ENCODE measurements at places on chromosomes 2 and 18.
A peak's percentile ranks its signal among the peaks of the same experiment; 100 is the strongest.

DNA sequence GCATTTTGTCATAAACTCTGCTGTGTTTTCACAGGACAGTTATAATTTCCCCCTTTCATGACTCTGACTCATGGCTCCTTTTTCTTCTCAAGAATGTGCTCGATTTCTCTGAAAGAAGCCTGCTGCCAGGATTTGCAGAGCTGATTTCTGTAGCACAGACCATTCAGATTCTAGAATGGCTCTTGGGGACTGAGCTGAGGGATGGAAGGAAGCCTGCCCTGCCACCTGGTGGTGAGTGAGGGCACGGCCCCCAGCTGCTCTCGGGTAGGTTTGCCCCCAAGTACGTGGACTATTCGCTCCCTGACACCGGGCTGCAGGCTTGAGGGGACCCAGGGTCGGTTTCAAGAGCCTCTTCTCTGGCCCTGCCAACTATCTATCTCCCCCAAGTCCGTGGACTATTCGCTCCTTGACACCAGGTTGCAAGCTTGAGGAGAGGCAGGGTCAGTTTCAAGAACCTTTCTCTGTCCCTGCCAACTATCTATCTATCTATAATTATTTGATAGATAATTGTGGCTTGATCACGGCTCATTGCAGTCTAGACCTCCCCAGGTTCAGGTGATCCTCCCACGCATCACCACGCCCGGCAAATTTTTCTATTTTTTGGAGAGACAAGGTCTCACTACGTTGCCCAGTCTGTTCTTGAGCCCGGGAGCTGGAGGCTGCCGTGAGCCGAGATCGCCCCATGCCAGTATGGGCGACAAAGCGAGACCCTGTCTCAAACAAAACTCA is 1.4 kb upstream of the SMYD5 start:
- DNase-seq = peak; percentile 64

- no peak for DNase-seq
Observed at GRCh38 chr2:68359889-68360288, 5.2 kb upstream of the PLEK start.

GRCh38 chr2:217612920-217613319 is 389.9 kb downstream of the TNS1 start:
- no peak for DNase-seq

DNA sequence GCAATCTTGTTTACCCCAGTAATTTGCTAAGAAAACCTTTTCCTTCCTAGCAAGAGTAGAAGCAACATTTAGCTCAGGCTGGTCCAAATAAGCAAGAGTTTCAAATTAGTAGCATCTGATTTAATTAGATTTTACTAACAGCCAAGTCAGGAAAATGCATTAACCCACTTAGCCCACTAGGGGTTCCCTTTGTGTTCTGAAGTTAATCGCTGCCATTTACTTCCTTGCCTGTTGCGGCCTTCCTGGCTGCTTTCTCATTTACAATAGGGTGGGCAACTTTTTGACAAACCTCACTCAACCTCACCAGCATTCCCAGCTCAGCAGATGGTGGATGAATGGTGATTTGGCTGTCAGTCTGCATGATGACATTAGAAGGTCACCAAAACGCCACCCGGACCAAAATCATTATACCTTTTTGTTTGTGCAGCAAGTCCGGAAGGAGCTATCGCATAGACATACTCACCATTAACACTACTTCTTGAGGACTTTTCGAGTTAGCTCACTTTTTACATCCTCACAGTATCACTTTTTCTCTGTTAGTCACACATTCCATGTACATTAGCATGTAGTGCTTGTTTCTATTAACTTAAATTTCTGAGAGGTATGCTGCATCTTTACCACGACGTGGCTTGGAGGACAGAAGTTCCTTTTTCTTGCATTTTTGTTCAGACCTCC is 101.5 kb upstream of the SETBP1 start:
- DNase-seq = no peak

GRCh38 chr18:75879196-75879595 is 451.7 kb upstream of the SMIM21 start:
- DNase-seq = no peak

DNA sequence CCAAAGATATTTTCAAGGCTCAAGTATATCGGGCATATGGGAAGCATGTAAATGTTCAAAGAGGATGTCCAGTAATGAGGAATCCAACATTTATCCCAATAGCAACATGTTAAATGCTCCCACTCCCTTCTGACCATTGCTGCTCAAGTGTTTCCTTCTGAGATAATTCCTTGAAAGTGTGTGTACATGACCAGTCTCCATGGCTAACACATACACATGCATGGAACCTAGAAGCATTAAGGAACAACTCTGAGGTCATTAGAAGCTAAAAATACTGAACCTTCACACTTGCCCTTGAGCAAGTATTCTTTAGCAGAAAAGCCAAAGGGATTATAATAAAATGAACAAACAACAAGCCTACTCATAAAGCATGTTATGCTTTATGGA is 433.8 kb upstream of the TCF4 start:
- no peak for DNase-seq

DNA sequence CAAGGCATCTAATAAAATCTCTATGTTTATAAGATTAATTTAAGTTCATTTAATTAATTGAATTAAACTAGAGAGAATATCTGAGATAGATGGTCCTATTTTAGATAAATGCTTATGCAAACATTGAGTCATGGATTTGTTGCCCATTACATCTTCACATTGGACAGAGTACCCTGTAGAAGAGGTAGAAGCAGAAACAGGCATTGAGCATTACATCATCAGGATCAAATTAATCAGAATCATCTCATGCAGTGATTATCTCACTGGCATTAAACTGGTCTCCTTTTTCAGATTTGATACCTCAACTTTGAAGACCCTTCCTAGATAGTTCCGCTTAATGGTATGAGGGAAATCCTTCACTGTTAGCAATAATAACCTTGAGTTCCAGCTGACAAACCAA is 469.6 kb upstream of the VRK2 start:
- no peak for DNase-seq

- DNase-seq = no peak
Observed at GRCh38 chr2:110157153-110157793, 41.7 kb upstream of the MALL start.

- peak; percentile 62 for DNase-seq
Observed at GRCh38 chr2:111659361-111660333, 224.3 kb downstream of the ANAPC1 start.

DNA sequence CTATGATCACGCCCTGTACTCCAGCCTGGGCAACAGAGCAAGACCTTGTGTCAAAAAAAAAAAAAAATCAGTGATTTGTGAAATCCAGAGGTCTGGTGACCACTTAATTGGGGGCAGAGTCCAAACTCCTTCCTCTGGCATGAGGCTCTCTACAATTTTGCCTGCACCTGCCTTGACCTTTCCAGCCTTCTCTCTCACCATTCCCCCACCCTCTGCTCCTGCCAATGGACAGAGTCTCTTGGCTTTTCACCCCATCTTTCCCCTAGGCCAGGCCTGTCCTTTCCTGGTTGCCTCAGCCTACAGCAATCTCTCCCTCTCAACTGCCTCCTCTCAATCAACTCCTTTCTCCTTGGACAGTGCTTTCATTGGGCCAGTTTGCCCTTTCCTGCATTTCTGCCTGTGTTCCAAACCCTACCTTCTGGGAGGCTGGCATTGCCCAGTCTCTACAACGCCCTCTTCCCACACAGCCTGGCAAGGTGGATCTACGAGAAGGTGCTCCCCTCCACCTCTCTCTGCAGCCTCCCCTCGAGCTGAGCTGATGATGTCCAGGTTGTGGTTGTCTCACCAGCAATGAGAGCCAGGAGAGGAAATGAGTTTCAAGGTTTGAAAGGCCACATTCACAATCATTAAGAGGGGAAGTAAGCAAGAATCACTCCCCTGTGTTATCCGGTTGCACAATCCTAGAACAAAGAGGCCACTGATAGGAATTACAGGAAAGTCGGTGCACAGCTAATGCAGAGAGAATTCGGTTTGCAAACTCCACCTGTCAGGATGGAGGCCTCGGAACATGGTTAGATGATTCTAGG is 39.5 kb upstream of the NPAS2 start:
- DNase-seq = no peak

- no peak for DNase-seq
Observed at GRCh38 chr18:64407606-64408005, 258.7 kb upstream of the LINC00305 start.

DNA sequence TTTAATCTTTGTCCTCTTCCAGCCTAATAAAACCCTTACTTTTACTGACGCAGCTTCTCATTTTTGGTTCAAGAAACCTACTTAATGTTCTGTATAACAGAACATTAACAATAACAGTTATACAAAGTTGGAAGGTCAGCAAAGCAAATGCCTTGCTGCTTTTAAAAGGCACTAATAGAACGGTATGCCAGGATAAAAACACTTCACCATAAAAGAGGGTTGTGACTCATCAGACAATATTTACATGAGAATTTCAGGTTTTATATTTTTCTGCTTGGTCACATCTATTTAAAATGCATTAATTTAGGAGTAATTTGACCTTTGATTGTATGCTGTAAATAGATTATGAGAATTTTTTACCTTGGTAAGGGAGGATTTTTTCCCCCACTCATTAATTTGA is 3.0 kb downstream of the KLHL41 start:
- DNase-seq = no peak

DNA sequence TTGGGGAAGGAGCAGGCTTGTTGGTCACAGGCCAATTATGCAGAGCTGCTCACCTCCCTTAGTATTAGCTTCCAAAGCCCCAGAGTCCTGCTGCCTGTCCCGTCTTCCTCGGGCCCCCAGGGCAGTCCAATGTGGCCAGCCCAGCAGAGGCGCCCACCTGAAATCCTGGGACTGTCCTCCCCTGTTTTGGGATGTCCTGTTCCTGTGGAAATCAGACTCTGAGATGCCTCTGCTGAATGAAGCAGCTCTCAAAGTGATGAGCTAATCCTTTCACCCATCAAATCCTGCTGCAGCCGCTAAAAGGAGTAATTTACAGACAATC is 105.3 kb downstream of the CABLES1 start:
- no peak for DNase-seq

GRCh38 chr2:237453671-237454070 is 33.4 kb upstream of the MLPH start:
- no peak for DNase-seq

GRCh38 chr2:53559302-53559966 is 208.2 kb upstream of the CHAC2 start:
- DNase-seq = no peak

- DNase-seq = no peak
Observed at GRCh38 chr2:159185401-159186130, 100.9 kb downstream of the WDSUB1 start.

GRCh38 chr18:1604751-1605150 is 700.1 kb downstream of the ADCYAP1 start:
- DNase-seq = no peak

DNA sequence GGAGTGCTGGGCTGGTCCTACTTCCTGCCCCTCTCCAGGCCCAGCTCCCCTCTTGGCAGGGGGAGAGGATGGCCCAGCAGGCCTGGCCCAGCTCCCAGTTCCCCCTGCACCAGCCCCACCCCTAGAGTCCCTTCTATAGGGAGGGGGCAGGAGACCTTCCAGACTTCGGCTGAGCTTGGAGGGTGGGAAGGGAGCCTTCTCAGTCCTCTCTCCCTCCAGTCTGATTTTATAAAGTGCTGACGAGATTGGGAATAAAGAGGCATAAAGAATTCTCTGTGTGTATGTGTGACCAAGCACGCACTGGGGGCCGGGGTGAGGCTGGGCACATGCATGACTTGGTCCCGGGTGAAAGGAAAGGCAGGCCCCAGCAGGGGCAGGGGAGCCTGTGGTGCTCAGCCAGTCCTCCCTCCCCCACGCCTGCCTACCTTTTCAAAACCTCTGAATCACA is 5.1 kb downstream of the CHPF start:
- no peak for DNase-seq

- DNase-seq = no peak
Observed at GRCh38 chr2:59046401-59047372, 805.6 kb upstream of the FANCL start.

DNA sequence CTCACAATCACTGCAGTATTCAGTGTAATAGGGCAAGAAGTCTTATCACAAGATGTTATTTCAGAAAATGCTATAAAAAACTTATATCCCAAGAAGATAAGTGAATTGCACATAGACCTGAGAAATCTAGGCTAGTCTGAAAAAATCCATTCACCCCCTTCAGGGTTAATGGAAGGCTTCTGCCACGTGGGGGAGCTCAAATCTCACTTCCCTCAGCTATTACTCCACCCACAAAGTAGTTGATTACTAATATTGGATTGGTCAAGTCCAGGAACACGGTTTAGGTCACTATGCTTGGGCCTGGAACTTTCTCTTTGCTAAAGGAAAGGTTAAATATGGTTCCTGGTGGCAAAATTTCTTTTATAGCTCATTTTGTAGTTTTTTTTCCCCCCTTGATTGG is 51.2 kb upstream of the ADAM23 start:
- DNase-seq = no peak

DNA sequence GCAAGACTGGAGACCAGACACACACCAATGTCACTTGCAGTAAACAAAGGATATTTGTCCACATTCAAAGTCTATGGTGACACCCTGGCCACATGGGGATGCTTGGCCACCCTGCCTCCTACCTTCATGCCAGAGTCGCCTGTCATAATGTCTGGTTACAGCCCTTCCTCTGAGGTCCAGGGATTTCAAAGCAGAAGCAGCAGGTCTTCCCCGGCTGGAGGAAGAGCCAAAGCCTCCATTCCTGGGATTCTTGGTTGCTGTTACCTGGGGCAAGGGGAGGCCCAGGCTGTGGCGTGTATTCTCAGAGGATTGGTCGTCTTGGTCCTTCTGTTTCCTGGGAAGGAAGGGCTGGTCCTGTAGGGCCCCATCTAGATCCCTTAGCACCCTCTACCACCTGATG is 2.3 kb upstream of the ALPP start:
- DNase-seq = no peak

GRCh38 chr2:100212850-100213249 is 70.5 kb upstream of the AFF3 start:
- DNase-seq = no peak

- no peak for DNase-seq
Observed at GRCh38 chr2:180604077-180604476, 376.3 kb upstream of the UBE2E3 start.

DNA sequence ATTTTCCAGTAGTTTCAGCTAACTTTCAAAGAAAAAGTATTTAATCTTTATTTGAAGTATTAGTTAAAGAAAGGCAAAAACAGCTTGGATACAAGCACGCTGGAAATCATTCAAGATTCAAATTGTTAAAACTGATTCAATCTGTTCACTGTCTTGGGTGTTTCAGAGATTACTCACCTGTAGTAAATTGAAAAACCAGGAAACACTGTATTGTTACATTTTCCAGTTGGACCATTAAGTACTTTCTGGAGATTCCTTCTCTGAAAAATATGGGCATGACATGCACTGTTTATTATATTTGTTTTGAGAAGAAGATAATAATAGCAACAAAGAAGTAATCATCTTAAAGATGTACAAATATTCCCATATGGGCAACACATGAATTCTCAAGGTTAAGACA is 196.1 kb downstream of the UBE2E3 start:
- DNase-seq = no peak

- DNase-seq = no peak
Observed at GRCh38 chr2:65252640-65253039, 25.0 kb downstream of the ACTR2 start.

DNA sequence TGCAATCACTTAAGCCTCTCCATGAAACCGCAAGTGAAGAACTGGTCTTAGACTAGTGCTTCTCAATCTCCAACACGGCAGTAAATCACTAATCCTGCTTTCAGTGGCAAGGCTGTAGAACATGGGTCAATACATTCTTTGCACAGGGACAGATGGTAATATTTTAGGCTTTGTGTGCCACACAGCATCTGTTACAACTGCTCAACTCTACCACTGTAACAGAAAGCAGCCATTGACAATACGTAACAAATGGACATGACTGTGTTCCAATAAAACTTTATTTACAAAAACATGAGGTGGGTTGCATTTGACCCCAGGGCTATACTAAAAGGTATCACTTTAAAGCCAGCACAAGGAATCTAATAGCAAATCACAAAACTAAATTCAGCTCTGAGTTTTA is 51.1 kb downstream of the RNF152 start:
- no peak for DNase-seq
